NCI-H2081 (cell line): ENCODE measurements at places on chromosomes 7 and 10.
A peak's percentile ranks its signal among the peaks of the same experiment; 100 is the strongest.

DNA sequence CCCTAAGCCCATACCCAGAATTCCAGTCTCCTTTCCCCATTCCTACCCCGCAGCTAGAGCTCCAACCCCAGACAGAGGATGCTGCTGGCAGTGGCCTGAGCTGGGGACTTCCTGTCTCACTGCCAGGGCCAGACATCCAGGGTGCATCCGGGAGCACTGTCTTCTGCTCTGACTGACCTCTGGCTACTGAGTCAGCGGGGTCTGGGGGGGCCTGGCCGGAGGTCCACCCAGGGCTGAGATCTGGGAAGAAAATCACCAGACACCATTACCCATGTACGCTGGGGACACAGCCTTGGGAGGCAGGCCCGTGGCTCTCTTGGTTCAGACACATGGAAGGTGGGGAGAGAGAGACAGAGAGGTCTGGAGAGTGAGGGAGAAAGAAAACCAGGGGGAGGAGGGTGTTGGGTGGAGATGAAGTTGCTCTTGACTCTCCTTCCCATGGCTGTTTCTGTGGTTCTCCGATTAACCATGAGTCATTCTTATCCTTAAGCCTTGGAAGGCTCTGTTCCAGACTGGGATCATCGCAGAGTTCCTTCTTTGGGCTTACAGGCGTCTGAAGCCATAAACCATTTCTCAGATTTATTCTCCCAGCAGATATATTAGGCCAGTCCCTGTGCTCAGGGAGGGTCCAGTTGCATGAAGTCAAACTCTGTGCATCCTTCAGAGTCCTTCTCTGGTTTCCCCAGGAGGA lies 23.6 kb downstream of the TSPAN15 start:
- no peak for DNase-seq

GRCh38 chr7:66974986-66975590 lies 20.3 kb downstream of the SBDS start:
- no peak for DNase-seq

DNA sequence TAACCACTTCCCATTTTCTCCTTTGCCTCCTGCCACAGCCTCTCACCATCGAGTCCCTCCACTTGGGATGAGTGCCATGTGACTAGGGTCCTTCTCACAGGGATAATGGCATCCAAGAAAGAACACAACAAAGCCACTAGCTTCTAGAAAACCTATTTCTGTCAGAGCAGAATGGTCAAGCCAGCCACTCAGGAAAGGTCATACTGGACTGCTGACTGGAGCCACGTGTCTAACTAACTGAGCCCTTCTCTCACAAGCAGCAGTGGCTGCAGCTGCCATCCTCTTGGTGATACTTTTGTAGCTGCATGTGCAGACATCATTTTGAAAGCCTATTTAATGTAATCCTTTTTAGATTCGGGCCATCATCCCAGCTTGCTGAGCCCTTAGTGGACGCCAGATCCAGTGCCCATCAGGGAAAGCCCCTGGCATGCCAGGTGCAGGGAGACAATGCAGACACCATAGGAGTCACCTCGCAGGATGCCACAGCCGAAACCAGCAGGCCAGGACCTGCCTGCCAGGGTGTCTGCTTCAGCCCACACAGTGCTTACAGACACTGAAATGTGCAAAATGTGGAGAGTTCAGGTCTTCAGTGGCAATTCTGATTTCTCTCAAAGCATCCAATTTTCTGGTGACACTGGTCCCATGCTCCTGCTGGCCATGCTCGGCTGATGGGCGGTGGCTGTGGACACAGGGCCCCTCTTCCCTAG lies 98.3 kb upstream of the DDC start:
- no peak for DNase-seq

- no peak for DNase-seq
Measured at GRCh38 chr10:55024713-55025112, 223.7 kb upstream of the PCDH15 start.

GRCh38 chr10:132233501-132234085 lies 46.8 kb downstream of the DPYSL4 start:
- no peak for DNase-seq

GRCh38 chr7:36775061-36775620 lies 50.8 kb upstream of the AOAH start:
- no peak for DNase-seq

DNA sequence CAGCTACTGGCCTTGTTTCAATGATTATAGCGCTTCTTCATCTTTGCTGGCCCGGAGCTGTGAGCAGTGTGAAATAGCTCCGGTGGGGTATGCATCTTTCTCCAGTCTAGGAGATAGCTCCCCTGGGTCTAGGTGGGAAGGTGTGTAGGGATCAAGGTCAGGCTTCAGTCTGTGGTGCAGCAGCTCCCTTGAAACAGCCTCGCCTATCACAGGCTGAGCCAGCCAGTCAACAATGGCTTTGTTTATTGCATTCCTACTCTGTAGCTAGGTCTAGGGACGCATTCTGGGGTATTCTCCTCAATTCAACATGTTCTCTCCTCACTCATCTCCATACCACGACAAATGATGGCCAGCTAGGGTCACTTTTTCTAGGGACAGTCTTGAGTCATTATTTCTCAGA lies 646.8 kb upstream of the IGFBP3 start:
- DNase-seq: no peak

DNA sequence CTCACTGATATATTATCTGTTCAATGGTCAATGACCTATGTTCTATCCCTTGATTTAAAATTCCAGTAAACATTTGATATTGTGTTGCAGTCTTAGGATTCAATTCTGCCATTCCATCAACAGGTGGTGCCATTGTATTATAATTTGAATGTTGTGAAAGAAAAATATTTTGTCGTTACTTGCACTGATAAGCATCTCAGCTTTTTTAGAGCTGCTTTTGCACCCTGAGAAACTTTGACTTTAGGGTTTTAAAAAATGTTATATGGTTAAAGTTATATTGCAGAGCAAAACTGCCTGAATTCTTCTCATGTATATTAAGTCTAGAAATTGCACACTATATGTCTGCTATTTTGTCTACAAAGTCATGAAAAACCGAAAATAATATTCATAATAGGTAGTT lies 18.8 kb upstream of the MINDY3 start:
- DNase-seq: peak; percentile 42

DNA sequence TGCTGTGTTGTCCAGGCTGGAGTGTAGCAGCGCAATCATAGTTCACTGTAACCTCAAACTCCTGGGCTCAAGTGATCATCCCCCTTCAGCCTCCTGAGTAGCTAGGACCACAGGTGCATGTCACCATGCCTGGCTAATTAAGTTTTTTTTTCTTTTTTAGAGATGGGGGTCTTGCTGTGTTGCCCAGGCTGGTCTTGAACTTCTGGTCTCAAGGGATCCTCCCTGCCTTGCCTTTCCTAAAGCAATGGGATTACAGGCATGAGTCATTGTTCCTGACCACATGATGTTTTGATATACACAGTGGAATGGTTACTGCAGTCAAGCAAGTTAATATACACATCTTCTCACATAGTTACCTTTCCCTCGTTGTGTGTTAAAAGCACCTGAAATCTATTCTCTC lies 140.3 kb downstream of the GPR85 start:
- no peak for DNase-seq

DNA sequence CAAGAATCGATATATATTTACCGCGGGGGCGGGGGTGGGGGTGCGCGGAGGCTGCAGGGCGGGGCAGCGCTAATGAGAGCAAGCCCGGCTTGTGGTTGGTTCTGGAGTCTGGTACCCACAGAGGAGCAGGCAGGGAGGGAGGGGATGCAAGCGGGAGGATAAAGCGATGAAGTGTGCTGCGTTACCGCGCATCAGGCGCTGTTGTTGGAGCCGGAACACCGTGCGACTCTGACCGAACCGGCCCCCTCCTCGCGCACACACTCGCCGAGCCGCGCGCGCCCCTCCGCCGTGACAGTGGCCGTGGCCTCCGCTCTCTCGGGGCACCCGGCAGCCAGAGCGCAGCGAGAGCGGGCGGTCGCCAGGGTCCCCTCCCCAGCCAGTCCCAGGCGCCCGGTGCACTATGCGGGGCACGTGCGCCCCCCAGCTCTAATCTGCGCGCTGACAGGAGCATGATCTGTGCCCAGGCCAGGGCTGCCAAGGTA lies at the start of gene HECW1:
Gene HECW1 (plus strand): TSS at position 189 of the 482 bp plus-strand sequence. CDS start 131,259 bp downstream, outside the sequence.
- DNase-seq: no peak

GRCh38 chr7:24419077-24419476 lies 135.1 kb downstream of the NPY start:
- DNase-seq: no peak

DNA sequence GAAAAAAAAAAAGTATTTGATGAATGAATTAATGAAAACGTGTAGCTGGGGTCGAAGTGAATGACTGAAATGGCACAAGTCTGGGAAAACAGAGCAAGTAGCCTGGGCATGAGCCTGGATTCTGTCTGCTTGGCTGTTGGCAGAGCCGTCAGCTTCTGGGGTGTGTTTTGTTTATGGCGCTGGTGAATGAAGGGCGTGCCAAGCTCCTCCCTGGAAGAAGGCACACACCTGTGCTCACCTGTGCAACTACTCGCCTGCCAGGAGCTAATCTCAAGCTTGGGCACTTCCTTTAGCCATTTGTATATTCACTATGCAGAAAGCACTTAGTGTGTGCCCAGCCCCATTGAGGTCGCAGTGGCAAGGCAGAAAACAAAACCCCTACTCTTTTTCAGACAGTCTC lies 74.1 kb downstream of the GTF2IRD1 start:
- peak; percentile 59 for DNase-seq

DNA sequence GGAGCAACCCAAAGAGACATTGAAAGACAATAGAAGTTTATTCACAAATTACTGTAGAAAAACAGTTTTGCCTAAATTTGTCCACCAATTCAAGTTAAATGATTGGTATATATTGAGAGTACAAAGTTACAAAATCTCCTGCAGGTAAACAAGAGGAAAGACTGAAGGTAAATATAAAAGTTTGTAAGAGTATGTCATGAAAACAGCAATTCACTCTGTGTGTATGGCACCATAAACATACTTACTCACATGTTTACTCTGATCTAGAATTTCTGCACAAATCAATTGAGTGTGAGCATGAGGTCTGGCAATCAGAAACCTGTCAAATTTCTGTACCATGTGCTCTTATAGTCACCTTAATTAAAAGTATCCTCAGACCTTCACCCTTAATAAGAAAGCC lies 800.9 kb upstream of the MBL2 start:
- DNase-seq: no peak

DNA sequence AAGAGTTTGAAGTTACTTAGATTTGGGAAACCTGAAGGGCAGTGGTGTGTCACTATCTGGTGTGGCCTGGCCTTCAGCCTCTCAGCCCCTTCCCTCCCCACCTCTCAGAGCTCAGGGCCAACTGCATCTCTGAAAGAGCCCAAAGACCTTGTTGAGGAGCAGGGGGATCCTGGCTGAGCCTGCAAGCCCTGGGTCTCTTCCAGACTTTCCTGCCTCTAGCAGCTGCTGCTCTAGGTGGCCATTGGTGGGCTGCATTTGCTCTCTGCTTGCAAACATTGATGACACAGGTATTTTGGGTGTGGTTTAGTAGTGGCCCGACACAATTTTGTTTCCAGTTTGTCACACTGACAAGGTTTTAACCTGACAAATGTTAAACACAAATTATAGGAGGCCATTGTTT lies 3.1 kb upstream of the UPP1 start:
- no peak for DNase-seq

GRCh38 chr7:151777908-151778670 lies 98.8 kb downstream of the PRKAG2 start:
- DNase-seq: no peak

DNA sequence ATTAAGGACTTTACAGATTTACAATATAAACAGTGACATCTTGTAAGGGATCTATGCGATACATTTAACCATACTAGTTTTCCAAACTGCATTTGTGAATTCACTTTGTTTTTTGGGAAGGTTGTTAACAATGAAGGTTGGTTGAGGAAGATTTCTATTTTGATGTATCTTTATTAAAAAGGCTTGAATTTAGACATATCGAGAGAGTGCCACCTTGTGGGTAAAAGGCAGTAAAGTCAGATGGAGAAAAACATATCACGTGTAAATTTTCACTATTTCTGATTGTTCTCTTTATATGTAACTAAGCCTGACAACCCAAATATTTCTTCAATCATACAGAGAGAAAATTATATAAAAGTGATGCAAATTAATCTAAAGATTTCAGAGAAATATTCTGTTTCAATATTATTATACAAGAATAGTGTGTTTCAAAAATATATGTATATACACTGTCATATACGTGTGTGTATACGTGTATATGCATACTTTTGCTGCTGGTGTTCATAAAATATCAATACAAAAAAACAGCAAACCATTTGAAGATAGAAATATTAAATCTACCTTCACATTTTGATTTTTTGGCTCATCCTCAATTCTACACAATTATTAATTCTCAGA lies 988.6 kb downstream of the SORCS1 start:
- peak; percentile 3 for DNase-seq

GRCh38 chr10:11154849-11155498 lies 137.3 kb downstream of the CELF2 start:
- DNase-seq: no peak

- no peak for DNase-seq
Measured at GRCh38 chr10:72329290-72330068, 25.2 kb downstream of the DNAJB12 start.

- no peak for DNase-seq
Measured at GRCh38 chr7:134856691-134857090, 77.3 kb downstream of the CALD1 start.

DNA sequence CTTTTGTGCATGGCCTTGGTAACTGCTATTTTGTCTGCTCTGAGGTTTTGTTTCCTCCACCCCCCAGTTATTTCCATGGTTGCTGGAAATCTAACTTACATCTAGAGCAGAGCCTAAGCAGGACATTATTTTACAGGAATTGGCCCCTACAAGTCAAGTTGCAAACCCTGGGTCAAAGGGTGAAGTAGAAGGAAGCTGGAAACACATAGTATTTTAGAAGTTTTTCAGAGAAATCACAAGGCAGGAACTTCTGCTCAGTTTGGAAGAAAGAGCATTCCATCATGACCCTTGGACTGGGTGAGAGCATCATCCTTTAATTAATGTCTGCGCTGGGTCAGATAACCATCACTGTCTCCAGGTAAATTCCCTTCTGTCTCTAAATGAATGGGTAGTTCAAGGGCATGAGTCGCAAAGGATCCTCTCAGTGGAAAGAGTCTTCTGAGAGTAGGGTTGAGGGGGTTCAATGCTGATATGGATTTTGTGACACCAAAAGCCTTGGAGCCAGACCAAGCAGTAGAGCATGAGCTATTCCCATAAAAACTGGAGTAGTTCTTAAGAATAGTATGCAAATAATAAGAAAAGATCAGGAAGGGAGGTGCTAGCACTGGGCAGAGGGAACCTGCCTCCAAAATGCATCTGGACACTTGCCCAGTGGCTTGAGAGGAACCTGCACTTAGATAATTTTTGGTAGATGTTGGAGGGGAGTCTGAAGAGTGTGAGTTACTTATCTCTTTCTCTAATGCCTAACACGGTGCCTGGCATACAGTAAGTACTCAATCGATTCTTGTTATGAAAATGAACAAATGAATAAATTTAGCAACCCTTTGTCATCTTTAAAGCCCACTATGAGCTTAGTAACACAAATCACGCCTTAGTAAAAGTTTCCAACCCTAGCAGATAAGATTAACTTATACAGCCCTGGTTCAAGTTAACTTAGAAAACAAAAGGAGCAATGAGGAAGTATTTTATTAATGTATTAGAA lies 160.6 kb upstream of the ADO start:
- no peak for DNase-seq

- no peak for DNase-seq
Measured at GRCh38 chr10:8054244-8054493, 319 bp upstream of the GATA3 start.

GRCh38 chr10:34584164-34584563 lies 230.9 kb downstream of the PARD3 start:
- DNase-seq: no peak
